ENCODE measurements at places on chromosomes 6 and 20.

DNA sequence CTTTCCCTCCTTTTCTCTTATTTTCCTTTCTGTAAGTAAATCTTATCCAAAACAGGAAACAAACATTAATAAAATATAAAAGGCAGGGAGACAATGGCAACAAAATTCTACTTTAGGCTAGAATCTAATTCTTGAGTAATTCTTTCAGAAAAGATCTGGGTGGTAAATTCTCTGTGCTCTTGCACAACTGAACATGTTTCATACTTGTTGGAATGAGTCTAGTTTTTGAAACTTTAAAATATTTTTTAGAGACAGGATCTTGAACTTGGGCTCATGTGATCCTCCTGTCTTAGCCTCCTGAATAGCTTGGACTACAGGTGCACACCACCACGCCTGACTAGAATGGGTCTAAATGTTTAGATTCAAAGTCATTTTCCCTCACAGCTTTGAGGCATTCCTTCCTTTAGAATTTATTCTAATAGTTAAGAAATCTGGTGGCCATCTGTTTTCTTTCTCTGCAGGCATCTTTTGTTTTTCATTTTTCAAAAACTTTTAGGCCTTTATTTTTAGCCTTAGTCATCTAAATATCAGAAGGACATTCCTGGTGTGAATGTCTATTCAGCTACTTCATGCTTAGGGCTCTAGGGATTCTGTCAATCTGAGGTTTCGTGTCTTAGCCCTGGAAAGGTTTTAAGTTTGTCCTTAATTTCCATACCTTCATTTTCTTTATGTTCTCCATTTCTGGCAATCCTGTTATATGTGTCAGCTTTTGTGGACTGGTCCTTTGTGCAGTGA lies 76.5 kb downstream of the CDKAL1 start:
- no peak for DNase-seq

DNA sequence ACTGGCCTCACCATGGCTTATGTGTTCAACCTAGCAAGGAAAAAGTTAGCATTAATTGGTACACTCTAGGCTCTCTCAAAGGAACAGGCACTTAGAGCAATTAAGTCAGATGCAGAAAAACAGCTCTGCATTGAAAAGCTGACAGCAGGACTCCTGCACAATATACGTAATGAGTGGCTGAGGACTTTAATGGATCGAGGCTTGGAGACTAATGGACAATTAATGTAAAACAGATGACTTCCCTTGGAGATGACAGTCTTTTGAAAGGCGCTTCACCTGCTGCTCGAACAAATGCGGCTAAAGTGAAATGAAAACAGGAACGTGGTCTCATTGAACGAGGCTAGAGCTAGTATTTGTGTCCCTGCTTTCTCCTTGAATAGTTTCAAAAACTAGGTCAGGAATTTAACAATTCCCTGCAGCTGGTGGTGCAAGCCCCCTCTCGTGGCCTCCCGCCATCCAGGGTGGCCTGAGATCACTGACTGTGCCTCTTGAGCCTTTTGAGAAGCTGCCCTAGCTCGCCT lies 137.1 kb downstream of the ELOVL4 start:
- DNase-seq = no peak

- DNase-seq = no peak
Measured at GRCh38 chr6:152532556-152533422, 104.4 kb downstream of the SYNE1 start.

DNA sequence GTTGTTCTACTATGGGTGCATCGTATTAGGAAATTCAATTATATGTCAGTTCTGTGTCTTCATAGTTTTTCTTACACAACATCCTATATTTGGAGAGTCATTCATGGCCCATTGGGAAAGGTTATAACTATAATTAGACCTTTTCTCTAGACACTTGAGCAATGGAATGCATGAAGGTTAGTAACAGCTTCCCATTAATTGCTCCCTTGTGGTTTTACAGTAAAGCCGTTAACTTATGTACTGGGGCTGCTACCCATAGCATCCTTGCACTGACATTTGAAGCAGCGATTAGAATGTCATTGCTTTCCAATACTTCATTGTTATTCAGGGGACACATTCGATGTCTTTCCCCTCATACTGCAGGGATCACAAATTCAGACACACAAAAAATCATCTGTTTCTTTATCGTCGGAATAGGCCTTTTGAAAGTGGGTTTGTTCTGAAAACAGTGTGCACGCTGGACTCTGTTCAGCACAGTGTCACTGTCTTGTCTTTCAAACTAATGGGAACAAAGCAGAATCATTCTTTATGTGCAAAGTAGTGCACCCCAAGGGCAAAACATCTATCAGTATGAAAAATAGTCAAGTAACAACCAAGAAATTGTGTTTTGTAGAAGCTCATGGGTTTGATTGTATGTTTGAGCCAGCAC lies 634.3 kb upstream of the MAP3K7 start:
- no peak for DNase-seq

DNA sequence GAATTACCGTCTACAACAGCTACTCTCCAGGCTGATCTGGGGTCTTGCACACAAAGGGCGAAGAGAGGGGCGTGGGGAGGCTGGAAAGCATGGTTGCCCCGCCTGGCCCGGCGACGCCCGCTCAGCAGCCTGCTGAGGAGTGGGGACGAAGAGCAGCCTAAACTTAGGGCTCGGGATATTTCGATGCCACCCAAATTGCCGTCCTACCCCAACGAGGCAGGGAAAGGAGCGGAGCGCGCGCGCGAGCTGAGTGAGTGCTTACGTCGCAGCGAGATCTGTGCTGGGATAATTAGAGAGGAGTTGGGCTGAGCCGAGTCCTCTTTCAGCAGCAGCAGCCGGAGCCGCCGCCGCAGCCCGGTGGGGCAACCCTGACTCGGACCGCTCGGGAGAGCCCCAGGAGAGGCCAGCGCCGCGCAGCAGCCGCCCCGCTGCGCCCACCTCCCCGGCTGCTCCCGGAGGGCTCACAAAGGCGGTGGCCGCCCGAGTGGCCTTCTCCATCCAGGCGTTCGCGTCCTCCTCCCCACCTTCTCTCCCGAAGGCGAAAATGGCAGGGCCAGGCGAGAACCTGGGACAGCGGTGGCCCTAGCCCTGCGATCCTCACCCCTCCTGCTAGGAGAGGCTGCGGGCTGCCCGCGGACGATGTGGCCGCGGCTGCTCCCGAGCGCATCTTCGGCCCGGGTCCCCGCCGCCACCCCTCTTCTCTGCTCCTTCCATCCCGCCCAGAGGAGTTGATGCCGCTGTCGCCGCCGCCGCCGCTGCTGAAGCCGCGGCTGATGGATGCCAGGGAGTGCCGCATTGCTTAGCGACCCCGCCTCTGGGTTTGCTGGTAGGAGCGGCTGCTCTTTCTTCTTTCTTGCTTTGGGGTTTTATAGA lies at the start of gene CLVS2:
CLVS2 (plus strand) TSS at position 315 of the 873 bp plus-strand sequence. CDS start 1,543 bp downstream, outside the sequence.
- DNase-seq = no peak

DNA sequence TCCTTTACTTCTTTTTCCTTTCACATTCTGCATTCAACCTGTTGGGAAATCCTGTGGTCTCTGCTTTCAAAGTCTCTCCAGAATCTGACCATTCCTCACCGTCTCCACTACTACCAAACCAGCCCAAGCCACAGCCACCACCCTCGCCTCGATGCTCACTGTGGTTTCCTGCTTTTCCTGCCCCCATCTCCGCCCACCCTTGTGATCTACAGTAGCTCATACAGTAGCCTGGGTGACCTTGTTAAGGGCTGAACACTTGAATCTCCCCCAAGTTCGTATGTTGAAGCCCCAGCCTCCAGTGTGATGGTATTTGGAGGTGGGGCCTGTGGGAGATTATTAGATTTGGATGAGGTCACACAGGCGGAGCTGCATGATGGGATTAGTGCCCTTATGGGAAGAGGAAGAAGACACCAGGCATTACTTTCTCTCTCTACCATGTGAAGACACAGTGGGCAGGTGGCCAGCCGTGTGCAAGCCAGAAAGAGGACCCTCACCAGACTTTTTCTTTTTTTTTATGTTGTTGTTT lies 189.0 kb upstream of the UST start:
- peak; percentile 25 for DNase-seq

- no peak for DNase-seq
Measured at GRCh38 chr20:44051661-44052000, 135.4 kb downstream of the JPH2 start.

DNA sequence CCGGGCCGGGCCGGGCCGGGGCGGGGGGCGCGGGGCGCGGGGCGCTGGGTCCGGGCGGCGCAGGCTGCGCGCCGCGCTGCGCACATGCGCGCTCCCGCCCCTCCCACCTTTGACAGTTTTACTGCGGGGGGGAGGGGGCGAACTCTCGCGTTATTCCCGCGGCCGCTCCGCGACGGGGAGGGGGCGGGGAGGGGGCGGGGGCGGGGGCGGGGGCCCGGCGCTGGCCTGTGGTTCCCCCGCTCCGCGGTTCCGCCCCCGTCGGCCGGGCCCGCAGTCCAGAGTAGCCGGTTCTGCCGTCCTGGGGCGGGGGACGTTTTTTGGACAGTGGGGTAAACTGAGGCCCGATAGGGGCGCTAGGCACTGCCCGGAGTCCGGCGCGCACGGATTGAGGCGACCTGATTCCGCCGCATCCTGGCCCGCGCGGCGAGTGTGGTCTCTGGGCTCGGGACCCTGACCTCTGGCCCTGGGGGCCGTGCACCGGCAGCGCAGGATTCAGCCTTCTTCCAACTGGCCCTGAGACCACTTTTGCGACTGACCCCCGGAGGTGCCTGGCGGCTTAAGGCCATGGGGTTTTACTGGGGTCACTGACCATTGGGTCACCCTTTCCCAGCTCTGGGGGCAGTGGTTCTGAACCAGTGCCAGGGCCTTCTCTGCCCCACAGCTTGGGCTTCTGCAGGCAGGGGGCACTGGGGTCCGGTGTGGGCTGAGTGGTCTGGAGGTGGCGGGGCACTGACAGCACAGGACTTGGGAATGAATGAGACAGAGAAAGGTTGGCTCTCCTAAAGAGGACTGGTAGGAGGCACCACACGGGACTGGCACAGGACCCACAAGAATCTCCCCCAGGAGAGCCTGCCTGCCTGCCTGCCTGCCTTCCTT lies at the start of gene ZNF512B:
ZNF512B (minus strand) TSS at position 93 of the 876 bp plus-strand sequence. CDS start 1,980 bp downstream, outside the sequence.
- peak; percentile 81 for DNase-seq

DNA sequence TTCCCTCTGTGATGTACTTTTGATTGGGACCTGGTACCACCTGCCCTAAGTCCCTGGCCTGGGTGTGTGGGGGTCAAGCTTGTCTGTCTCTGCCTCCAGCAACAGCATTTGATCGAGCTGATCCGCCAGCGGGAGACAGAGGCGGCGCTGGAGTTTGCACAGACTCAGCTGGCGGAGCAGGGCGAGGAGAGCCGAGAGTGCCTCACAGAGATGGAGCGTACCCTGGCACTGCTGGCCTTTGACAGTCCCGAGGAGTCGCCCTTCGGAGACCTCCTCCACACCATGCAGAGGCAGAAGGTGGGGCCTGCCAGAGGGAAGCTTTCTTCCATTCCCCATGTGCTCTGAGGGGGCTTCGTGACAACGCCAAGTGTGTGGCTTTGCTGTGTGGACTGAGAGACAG lies 5.4 kb downstream of the GID8 start:
- no peak for DNase-seq

- no peak for DNase-seq
Measured at GRCh38 chr6:149342525-149342924, 25.0 kb downstream of the TAB2 start.

- peak; percentile 86 for DNase-seq
Measured at GRCh38 chr20:62382306-62383198, 4.4 kb upstream of the RPS21 start.

DNA sequence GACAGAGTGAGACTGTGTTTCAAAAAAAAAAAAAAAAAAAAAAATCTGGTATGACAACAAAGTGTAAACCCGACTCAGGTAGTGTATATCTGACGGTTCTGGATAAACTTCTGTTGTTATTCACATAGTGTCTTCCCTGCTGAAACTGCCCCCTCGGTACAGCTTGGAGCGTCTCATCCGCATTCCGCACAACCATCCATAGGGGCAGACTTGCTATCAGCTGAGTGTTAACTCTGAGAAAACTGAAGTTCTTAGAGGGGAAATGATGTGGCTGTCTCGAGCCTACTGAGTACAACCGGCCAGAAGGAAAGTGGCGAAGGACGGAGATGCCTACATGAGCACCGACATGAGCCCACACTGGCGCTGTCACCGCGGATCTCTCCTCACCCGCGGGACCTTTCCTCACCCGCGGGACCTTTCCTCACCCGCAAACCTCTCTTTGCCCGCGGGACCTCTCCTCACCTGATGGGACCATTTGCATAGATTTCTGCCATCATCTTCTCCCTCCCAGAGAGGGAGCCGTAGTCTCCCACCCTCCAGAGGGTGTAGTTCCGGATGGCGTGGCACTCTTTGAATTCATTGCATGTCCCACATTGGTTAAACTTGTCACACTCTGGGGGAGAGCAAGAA lies 9.8 kb downstream of the CTSZ start:
- DNase-seq = no peak

DNA sequence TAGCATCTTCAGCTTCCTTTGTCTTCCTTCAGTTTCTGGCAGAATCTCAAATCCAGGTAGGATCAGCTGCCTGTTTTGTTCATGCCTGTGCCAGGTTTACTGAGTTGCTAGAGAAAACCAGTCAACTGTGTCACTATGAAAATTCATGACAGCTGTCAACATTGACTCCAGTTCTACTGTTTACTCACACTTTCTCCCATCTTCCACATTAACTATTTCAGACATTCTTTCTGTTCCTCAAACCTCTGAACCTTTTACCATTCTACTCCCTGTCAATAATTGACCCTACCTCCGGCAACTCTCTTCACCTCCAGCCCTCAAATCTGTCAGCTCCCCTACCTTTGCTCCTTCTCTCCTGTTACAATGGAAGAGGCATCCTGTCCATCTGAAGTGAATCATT lies 8.5 kb downstream of the ENPP4 start:
- DNase-seq = no peak

DNA sequence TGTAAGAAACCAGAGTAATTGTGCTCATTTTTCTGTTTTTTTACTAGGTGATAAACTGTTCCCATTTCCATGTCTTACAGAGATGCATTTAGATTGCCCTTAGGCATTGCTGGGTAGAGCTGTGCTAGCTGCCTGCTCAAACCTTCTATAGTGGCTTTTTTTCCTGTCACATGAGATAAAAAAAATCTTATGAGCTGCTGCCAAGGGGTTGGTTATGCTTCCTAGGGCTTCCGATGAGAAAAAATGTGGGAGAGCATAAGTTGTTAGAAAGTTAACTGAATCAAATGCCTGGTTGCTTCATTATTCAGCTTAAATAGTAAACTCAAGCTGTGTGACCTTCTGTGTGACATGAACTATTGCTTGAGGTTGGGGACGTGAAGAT lies 50.0 kb upstream of the NOX3 start:
- no peak for DNase-seq

DNA sequence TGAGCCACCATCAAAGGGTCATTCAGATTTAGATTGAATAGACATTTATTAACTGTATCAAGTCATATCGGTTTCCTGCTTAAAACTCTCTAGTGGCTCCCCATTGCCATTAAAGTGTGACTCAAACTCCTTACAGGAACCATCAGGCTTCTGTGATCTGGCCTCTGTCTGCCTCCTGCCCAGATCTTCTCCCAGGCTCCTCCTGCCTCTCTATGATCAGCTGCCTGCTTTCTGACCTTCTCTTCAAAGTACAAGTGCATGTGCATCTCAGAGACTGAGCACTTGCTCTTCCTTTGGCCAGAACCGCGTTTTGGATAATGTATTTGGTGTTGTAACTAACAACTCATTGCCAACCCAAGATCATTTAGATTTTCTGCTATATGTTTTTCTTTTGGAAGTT lies 52.7 kb downstream of the IL20RA start:
- DNase-seq = no peak

- DNase-seq = no peak
Measured at GRCh38 chr20:35303382-35303734, 11.1 kb upstream of the FAM83C start.

All from stimulated activated CD4-positive, alpha-beta T cell treated with anti-CD3 and anti-CD28 coated beads, Interleukin-15, amount 100 ng/mL, for 24 hours (primary cell).